ENCODE measurements at places on chromosomes 2 and 18. TPM values are rescaled to one million over a fixed set of nuclear protein-coding genes. Genes with fewer than 3 reads are reported as not detected.

GRCh38 chr2:224158061-224158460 lies 119.0 kb upstream of the SERPINE2 start:
- DNase-seq: no peak

GRCh38 chr2:173997269-173997668 lies 32.1 kb upstream of the SP3 start:
- peak; percentile 51 for DNase-seq

TLX2 gene
- not detected for total RNA-seq

DNA sequence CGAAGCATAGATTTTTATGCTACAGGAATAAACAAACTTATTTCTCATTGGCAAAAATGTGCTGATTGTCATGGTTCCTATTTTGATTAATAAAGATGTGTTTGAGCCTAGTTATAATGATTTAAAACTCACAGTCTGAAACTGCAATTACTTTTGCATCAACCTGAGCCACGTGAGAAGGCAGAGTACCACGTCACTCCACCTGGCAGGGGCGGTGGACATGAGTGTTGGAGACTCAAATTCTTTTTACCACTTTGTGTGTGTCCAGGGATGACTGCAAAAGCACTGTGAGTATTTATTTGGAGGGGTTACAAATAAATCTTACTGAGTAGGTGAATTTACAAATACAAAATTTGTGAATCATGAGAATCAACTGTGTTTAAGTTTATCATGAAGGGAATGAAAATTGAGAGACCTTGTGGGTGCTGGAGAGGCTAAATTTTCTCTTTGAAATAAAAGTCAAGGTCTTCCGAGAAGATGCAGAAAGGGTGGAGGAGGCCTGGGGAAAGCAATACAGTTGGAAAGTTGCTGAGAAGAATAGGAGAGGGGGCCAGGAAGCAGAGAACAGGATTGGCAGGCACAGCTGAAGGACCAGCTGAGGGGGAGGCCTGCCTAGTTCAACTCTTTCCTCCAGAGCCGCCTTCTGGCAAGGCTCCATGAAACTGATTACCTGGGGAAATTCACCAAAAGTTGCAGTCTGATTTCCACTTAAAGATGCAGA lies 316.4 kb downstream of the MYCN start:
- DNase-seq: peak; percentile 61

DNA sequence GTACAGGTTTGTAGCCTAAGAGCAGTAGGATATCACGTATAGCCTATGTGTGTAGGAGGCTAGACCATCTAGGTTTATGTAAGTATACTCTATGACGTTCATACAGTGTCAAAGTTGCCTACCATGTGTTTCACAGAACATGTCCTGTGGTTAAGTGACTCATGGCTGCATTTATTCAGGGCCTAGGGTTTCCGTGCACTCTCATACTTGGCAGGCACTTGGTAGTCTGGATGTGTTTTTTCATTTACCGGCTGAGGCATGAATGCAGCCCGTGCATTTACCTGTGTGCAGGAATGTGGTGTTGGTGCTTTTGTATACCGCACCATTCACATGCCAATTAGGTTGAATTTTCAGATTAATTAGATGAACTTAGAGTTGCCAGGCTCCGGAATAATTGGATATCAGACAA lies 43.4 kb downstream of the MYL12B start:
- DNase-seq: peak; percentile 88

TM4SF20 gene
- total RNA-seq: not detected

LOXHD1 gene
- not detected for total RNA-seq

- no peak for DNase-seq
Observed at GRCh38 chr2:39466311-39466710, 29.2 kb upstream of the MAP4K3 start.

All from myocyte (in vitro differentiated cells).